ENCODE measurements at places on chromosomes 16 and 17.

- no peak for DNase-seq
Observed at GRCh38 chr16:85353839-85354685, 241.8 kb upstream of the CIBAR2 start.

DNA sequence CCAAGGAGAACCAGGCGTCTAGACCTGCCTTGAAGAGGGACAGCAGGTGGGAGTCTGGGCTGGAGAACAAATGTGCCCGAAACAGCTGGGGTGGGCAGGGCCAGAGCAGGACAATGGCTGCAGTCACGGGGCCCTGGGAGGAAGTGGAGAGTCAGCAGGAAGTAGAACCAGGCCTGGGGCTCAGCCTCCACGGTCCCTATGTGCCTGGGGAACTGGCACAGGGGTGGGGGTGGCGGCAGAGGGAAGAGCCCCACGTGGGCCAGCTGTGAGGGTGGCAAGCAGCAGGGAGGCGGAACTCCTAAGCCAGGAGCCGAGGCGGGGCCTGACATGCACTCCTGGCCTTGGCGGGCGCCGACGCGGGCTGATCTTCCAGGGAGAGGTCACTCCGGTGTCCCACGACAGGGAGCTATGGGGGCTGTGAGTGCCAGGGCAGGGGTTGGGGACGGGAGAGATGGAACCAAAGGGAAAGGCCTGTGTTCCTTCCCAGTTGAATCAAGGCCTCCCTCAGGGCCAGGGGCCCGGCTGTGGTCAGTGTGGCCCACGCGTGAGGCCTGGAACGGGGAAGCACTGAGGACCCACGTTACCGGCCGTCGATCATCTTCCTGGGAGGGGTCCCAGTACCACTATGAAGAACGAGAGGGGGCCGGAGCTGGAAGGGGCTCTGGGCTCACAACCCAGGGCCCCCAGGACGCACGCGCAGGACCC is 42.7 kb downstream of the TIMM22 start:
- peak; percentile 37 for DNase-seq

- no peak for DNase-seq
Observed at GRCh38 chr16:16172991-16173390, 50.3 kb downstream of the ABCC6 start.

DNA sequence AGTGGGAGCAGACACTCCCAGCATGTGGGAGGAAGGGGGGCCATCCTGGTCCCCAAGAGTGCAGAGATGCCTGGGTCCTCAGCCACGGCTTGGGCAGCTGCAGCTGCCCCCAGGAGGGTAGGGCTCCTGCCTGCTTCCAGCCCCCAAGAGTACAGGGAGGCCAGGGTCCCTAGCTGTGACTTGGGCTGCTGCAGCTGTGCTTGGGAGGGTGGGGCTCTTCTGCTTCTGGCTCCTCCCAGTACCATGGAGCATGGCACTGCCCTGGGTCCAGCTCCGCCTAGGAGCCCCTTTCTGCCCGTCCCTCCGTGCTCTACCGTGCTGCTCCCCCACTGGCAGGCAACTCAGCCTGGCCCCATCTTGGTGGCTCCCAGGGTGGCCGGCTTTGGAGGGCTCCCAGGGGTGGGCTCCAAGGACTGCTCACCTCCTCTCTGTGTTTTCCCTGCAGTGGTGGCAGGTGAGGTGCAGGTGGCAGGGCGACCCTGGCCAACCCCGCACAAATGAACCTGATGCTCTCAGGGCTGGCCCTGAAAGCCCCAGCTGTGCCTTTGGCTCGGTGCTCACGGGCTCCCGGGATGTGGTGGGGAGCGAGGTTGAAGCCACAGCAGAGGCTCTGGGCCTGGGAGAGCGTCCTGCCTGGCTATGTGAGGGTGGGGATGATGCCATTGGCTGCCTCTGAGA is 18.5 kb upstream of the USP22 start:
- DNase-seq = no peak

DNA sequence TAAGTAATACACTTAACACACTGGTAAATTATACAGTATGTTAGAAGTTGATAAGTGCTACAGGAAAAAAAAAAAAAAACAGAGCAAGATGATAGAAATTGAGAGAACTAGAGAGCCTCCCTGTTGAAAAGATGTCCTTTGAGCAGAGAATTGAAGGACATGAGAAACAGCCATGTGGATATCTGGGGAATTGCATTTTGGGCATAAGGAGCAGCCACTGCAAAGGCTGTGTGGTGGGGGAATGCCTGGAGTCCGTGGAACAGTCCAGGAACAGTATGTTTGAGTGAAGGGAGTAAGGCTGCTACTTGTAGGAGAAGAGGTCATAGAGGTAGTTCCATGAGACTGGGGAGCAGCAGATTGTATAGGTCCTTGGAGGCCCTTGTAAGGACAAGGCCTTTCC is 178.4 kb downstream of the FTO start:
- no peak for DNase-seq

GRCh38 chr16:49780433-49780832 is 75.5 kb downstream of the ZNF423 start:
- no peak for DNase-seq

DNA sequence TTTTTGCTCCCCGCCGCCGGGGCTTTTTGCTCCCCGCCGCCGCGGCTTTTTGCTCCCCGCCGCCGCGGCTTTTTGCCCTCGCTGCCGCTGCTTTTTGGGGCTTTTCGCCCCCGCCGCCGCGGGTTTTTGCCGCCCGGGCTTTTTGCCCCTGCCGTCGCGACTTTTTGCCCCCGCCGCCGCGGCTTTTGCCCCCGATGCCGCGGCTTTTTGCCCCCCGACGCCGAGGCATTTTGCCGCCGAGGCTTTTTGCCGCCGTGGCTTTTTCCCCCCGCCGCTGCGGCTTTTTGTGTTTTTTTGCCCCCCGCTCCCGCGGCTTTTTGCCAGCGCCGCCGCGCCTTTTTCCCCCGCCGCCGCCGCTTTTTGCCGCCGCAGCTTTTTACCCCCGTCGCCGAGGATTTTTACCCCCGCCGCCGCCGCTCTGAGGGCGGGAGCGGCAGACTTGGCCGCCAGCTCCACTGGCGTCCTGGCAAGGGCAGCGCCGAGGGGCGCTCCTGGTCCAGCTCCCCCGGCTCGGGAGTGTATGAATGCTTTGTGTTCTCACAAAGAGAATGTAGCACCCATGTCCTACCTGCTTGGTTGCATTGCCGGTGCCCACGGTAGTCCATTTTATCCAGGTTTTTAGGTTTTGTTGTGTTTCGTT is 151.7 kb downstream of the KCNJ18 start:
- DNase-seq = no peak

GRCh38 chr16:56626685-56627084 is 1.1 kb downstream of the MT1E start:
- DNase-seq = no peak

GRCh38 chr17:40363111-40363827 is 1.3 kb downstream of the GJD3 start:
- no peak for DNase-seq

GRCh38 chr17:42354956-42355843 is 33.0 kb downstream of the STAT3 start:
- no peak for DNase-seq

GRCh38 chr17:45867702-45868101 is 23.0 kb downstream of the SPPL2C start:
- DNase-seq = no peak

GRCh38 chr17:80984749-80985148 is 6.9 kb upstream of the CHMP6 start:
- DNase-seq = peak; percentile 7

- no peak for DNase-seq
Observed at GRCh38 chr16:81809567-81809966, 30.5 kb downstream of the PLCG2 start.

- DNase-seq = no peak
Observed at GRCh38 chr16:86848821-86849220, 270.5 kb downstream of the FOXL1 start.

DNA sequence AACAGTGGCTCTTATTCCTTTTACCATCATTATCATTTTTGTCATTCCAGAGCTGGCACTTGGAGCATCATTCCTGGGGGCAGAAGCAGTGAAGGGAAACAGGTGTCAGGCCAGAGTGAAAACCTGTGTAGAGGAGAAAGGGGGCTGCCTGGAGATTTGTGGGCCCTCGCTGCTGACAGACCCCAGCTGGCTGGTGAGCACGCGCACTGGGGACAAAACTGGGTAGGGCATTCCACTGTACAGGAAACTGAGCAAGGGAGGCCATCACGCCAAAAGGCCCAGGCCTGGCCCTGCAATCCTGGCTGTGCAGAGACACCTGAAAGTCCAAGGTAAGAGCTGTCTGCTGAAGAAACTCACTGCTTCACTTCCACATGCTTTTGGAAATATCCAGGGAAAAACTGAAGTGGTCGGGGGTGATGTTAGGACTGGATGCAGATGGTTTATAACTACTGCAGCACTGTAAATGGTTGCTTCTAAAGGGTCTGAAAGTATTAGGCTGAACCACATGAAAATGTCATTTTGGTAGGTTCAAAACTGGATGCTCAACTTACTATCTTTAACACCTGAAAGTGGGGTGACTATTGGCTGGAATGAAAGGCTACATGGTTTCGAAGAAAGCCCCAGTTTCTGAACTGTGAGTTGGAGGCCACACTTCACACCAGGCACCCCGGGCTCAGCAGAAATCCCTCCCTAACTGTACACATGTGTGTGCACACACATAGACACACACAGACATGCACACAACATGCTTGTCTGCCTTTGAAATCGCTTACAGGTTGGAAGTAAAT is 225.0 kb downstream of the C16orf78 start:
- DNase-seq = peak; percentile 6

DNA sequence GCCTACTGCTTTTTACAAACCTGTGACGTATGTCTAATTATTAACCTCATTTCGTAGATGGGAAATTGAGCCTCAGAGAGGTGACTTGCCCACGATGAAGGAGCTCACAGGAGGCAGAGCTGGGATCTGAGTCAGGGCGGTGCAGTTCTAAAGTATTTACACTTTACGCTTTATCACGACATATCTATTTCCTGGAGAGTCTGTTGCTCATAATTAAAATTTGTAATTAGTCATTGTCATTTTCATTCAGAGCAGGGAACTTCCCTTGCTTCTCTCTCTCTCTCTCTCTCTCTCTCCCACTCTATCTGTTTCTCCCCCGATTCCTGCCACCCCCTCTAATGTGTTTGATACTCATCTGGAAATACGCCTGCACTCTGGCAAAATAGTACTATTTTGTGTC is 5.9 kb downstream of the SLC5A11 start:
- no peak for DNase-seq

GRCh38 chr16:89256651-89257254 is 39.2 kb downstream of the ZNF778 start:
- DNase-seq = peak; percentile 52

GRCh38 chr16:49200223-49200820 is 81.3 kb downstream of the CBLN1 start:
- no peak for DNase-seq
